CD4-positive, CD25-positive, alpha-beta regulatory T cell (primary cell): ENCODE measurements at places on chromosomes 12 and 14. TPM values are rescaled to one million over a fixed set of nuclear protein-coding genes. Genes with fewer than 3 reads are reported as not detected.

Gene PRB2
- not detected for polyA plus RNA-seq

Gene TPPP2
- not detected for polyA plus RNA-seq

Gene C12orf56
- polyA plus RNA-seq = not detected

Gene DEGS2
- polyA plus RNA-seq = 0.15 TPM

Gene KLHL33
- polyA plus RNA-seq = not detected

- peaks cover 4% of the 10 kb centered on the region for H3K27me3 ChIP-seq
- no peak overlapping the region for H3K27ac ChIP-seq
- no peak overlapping the region for H3K4me3 ChIP-seq
- no peaks in the 10 kb centered on the region for H3K36me3 ChIP-seq
Observed at GRCh38 chr14:63032076-63032475, 13.2 kb downstream of the KCNH5 start.

GRCh38 chr14:69387311-69387710 is 10.8 kb downstream of the ERH start:
- peaks cover 21% of the 10 kb centered on the region for H3K4me1 ChIP-seq
- H3K4me3 ChIP-seq = no peak overlapping the region
- H3K27ac ChIP-seq = no peak overlapping the region
- no peak for DNase-seq
- H3K36me3 ChIP-seq = peaks cover 78% of the 10 kb centered on the region
- H3K27me3 ChIP-seq = no peaks in the 10 kb centered on the region

DNA sequence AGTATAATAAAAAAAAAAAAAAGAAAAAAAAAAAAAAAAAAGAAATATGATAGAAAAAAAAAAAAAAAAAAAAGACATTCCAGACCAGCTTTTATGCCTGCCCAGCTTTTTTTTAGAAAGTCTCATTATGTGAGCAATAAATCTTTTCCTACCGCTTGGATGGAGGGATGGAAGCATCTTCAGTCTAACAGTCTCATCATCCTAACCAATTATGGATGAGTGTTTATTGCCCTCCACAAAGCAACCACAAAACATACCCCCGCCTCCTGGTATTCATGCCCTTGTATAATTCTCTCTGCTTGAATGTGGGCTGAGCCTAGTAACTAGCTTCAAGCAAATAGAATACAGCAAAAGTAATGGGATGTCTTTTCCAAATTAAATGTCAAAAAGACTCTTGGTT is 33.7 kb upstream of the ADAMTS20 start:
- DNase-seq = no peak
- no peak overlapping the region for H3K4me3 ChIP-seq
- no peaks in the 10 kb centered on the region for H3K27me3 ChIP-seq
- no peak overlapping the region for H3K27ac ChIP-seq
- H3K4me1 ChIP-seq = no peaks in the 10 kb centered on the region

DNA sequence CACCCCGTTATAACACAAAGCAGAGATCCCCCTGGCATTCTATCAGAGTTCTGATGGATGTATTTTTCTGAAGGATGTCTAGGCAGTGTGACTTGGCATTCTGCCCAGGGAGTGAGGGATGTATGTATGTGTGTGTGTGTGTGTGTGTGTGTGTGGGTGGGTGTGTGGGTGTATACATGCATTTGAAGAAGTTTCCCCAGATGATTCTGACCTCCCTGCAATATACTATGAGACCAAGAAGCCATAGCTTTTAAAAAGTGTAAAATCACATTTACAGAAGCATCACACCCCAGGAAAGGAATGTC is 59.7 kb upstream of the NAP1L1 start:
- no peaks in the 10 kb centered on the region for H3K36me3 ChIP-seq
- no peak overlapping the region for H3K27ac ChIP-seq
- no peak overlapping the region for H3K4me3 ChIP-seq
- DNase-seq = no peak
- no peaks in the 10 kb centered on the region for H3K27me3 ChIP-seq
- H3K4me1 ChIP-seq = peaks cover 11% of the 10 kb centered on the region

DNA sequence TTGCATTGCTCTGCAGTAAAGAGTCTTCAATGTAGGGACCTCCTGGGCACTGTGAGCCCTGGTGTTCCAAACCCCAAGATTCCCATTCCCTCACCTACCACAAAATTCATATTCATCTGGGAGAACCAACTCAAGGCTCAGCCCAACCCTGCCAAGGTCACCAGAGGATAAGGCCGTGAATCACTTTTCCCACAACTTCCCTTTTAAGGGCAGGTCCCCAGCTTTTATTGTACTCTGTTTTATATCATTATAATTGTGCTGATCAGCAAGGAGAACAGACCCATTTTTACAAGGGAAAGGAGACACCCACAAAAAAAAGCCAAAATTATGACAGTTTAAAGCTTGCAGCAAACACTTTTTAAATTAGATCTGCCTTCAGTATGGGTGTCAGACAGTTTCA is 363.0 kb upstream of the FKBP4 start:
- no peak overlapping the region for H3K27ac ChIP-seq
- DNase-seq = no peak
- no peak overlapping the region for H3K4me3 ChIP-seq
- H3K27me3 ChIP-seq = peaks cover 3% of the 10 kb centered on the region
- no peaks in the 10 kb centered on the region for H3K4me1 ChIP-seq

GRCh38 chr12:16159571-16159970 is 117.9 kb downstream of the SLC15A5 start:
- H3K27me3 ChIP-seq = no peaks in the 10 kb centered on the region
- H3K36me3 ChIP-seq = no peaks in the 10 kb centered on the region
- no peak overlapping the region for H3K27ac ChIP-seq
- no peaks in the 10 kb centered on the region for H3K4me1 ChIP-seq

GRCh38 chr12:91316907-91317269 is 134.3 kb upstream of the DCN start:
- no peak for DNase-seq
- H3K27me3 ChIP-seq = peaks cover 5% of the 10 kb centered on the region
- H3K36me3 ChIP-seq = no peaks in the 10 kb centered on the region
- no peak overlapping the region for H3K4me3 ChIP-seq
- no peaks in the 10 kb centered on the region for H3K4me1 ChIP-seq

DNA sequence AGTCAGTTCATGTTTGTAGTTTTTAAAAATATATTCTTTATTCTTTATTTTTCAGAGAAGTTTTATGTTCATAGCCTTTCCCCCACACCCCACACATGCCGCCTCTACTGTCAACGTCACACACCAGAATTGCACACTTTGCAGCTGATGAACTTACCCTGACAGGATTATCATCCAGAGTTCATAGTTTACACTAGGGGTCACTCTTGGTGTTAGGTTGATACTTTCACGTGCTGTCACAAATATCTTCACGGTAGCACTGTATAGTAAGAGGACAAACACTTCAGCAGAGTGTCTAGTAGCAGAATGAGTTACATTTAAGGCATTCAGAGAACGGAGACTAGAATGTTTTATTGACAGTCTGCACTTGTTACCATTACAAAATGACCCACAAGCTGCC is 5.1 kb downstream of the DPPA3 start:
- H3K36me3 ChIP-seq = no peaks in the 10 kb centered on the region
- no peaks in the 10 kb centered on the region for H3K27me3 ChIP-seq
- DNase-seq = no peak
- H3K4me1 ChIP-seq = no peaks in the 10 kb centered on the region

GRCh38 chr14:65290830-65291229 is 121.7 kb upstream of the FUT8 start:
- no peak overlapping the region for H3K27ac ChIP-seq
- no peaks in the 10 kb centered on the region for H3K36me3 ChIP-seq
- peaks cover 9% of the 10 kb centered on the region for H3K4me1 ChIP-seq
